ENCODE measurements at places on chromosomes 2 and 18.

GRCh38 chr2:169221745-169222369 is 140.5 kb downstream of the LRP2 start:
- peak; percentile 91 for DNase-seq

- no peak for DNase-seq
Measured at GRCh38 chr2:109256921-109257320, 127.9 kb downstream of the SH3RF3 start.

GRCh38 chr2:211534632-211535031 is 978.2 kb downstream of the CPS1 start:
- DNase-seq: no peak

DNA sequence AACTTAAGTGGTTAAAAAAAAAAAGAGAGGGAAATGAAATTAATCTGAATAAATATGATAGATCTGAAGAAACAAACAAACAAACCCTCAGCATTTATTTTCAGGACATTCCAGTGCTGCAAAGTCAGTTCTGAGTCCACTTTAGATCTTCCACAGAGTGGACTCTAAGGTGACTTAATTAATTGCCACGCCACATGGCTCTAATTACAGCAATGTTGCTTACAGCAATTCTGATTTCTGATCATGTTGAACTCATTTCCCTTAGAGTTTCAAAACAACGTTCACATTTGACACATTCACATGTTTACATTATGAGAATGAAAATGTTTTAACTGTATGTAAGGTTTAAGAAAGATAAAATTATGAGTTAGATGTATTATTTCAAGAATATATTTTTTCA is 38.6 kb upstream of the RASGRP3 start:
- DNase-seq: no peak

DNA sequence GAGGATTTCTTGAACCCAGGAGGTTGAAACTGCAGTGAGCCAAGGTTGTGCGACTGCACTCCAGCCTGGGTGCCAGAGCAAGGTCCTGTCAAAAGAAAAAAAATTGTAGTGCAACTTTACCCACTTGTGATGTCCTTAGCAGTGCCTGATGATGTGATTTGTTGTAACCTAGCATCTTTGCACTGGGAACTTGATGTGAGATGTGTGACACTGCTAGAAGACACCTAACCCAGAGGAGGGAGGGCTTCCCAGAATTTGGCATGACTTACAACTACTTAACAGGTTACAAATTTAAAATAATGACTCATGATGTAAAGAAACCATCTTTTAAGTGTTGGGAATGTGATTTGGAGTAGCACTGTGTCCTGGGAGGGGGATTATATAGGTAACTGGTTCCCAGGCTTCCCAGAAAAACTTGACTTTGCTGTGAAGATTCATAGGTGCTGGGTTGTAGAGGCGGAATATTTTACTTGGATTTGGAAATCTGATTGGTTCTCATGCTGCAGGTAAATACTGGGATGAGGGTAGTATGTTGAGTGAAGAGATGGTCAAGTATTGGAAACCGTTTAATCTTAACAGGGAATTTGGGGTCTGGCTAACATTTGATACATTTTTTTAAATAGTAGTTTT is 3.7 kb downstream of the EEF1B2 start:
- no peak for DNase-seq

DNA sequence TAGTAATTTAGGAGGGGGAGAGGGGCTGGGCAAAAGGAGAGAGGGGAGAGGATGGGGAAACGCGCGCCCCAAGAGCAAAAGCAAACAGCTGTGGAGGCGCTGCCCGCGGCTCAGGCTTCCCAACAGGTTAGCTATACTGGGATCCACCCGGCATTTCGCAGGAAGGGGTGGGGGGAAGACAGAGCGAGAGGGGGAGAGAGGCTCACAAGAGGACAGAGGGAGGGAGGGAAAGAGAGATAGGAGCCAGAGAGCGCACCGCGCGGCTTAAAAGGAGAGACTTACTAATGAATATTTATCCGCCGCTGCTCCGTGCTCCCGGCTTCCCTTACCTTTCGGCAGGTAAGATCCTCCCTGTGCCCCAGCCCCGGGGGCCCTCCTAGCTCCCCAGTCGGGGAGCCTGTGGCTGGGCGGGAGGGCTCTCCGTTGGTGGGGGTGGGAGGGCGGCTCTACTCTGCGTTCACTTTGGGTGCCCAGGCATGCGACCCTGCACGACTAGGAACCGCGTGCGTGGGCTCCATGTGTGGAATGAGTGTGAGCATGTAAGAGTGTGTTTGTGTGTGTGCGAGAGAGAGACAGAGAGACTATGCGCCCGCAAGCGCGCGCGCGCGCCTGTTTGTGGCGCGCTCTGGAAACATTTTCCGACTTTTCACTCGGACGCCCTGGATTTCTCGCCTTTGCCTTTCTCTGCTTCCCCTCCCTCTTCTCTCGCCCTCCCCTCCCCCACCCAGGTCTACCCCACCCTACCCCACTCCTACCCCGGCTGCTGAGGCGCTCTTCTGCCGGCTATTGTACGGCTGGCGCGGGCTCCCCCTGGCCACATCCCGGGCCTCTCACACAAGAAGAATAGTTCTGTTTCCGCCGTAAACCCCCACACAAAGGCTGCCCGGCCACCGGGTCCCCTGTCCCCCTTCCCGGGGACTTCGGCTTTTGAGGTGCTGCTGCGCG is 7.2 kb upstream of the SIX3 start:
- peak; percentile 49 for DNase-seq

DNA sequence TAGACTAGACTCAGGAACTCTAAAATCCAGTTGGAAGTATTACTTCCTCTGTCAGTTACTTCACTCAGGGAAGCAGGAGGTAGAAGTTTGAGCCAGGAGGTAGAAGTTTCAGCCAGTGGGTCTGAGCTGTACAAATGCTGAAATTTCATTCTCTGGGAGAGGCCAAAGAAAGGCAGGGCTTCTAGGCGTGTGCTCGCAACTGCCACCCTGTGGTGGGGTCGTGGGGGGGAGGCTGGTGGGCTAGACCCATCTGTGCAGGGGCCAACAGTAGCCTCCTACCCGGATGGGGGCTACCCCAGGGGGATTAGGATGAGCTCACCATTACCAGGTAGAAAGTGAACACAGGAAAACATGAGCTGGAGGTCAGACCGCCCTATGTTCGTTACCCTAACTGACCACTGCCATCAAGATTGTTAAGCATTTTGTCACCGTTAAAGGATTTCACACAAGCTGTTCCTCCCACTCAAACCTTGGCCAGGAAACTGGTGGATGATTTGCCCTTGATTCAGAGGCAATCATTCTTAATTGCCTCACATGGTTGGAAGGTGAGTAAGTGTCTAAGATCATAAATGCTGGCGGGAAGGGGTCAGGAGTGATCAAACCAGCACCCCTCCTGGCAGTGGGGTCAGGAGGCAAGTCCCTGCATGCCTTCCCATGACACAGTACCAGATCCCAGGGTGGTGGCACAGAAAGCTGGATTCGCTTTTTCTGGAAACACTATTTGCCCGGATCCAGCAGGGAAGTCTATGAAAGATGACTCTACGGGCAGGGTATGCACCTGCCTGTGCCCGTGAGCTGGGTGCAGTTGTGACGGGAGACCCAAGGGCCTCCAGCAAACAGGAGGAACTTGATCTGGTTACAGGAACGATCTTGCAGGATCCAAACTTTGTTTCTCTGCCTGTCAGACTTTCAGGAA is 5.2 kb upstream of the FHL2 start:
- no peak for DNase-seq

DNA sequence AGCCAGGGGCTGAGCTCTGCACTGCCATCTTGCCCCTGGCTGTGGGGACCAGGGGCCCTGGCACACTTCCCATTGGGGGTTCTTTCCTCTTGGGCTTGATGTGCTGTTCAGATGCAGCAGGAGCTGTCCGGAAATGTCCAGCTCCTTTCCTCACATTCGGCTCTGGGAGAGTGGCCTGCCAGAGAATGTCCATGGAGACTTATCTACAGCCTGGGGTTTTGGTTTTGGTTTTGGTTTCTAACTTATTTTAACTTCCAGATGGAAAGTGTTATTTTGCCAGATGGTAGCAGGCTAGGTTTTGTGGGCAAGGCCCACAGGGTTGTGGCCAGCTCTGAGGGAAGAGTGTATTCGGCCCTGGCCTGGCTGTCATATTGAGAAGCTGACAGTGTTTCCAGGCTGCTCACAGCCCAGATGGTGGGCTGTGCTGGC is 177.3 kb downstream of the ANKRD30B start:
- DNase-seq: no peak

DNA sequence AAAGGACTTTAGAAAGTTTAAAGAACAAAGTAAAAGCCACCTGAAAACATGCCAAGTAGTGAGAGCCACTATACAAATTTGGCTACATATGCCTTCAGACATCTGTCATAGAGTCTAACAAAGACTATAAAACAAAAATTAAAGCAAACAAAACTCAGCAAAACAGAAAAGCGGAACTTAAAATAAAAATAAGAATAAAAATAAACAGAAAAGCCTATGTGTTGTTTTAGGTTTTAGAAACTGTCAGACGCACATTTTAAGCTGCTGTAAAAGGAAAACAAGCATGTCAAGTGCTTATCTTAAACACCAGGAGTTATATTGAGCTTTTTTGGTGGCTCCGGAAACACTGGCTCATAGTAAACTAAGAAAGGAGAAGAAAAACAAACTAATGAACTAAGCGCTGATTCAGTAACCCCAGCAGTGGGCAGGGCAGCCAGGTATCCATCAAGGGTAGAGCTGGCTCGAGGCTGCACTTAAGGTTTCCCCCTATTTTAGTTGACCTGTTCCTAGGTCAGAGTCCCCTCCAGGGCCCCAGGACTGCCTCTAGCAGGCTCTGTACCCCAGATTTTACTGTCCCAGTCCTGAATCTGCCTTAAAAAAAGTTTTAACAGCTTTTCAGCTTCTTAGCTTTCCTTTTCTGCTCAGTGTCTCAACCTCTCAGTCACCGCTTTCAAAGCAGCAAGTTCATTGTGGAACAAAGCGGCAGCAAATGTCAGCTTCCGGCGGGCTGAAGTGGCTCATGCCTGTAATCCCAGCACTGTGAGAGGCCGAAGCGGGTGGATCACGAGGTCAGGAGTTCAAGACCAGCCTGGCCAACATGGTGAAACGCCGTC is 15.4 kb upstream of the RMC1 start:
- DNase-seq: no peak

DNA sequence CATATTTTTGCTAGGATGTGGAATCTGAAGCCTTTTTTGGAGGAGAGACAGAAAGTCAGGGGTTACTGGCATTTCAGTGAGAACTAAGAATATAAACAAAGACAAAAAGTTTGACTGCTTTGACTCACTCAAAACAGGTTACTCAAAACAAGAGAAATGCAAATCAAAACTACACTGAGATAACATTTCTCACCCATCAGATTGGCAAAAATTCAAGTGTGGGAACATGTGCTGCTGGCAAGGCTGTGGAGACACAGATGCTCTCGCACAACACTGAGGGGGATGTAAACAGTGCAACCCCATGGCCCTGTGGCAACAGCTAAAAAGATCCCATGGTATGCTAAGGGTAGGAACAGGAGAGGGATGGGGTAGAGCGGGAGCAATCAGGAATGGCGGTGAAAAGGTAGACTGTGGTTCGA is 86.6 kb downstream of the DTNB start:
- DNase-seq: no peak

DNA sequence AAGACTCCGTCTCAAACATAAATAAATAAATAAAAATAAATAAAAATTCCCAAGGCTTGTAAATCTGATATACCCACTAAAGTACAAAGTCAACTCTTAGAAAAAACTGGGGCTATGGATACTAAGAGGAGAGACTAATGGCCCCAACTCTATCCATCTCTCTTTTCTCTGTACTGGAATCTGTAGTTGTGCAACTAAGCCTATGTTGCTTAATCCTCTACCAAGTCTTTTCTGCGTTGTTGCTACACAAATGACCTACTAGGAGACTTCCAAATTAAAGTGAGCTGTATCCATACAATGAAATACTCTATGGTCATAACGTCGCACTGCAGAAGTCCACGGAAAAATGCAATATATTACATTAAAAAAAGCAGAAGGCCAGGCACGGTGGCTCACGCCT is 8.1 kb downstream of the MRPS5 start:
- no peak for DNase-seq

GRCh38 chr18:73478191-73478590 is 610.4 kb upstream of the NETO1 start:
- DNase-seq: no peak

DNA sequence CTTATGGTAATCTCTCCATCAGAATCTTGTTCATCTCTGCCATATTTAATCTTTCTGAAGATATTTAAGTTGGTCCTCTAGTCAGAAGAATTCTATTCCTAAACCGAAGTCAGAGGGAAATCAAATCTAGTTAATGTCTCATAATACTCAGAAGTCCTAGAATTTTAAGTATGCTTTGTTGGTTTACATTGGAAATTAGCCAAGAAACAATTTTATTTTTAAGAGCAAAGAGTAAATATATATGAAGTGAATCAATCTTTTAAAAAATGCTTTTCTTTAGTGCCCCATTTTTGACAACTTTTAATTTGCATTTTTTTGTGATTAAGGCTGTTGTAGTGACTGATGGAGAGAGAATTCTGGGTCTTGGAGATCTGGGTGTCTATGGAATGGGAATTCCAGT is 38.1 kb downstream of the ME2 start:
- no peak for DNase-seq

DNA sequence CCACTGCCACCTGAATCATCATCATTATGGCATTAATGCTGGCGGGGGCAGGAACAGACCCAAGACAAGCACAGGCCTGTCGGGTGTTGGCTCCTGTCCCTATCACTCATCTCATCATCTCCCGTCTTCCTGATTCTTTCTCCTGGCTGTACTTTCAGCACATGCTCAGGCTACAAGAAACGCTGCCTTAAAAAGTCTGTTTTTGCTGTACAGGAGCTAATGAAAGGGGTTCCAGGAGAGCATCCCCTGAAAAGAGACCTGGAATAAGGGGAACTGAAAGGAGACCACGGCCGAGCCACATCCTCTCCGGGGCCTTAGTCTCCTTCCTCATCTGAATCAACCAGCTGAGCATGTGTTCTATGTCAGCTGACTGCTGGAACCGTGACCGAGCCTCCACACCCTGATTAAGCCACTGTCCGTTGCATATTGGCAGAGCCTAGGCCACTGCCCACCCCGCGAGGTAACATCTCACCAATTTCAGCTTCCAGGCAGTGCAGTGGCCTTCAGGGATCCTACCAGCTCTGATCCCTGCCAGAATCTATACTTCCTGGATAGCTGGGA is 62.6 kb downstream of the DNMT3A start:
- peak; percentile 75 for DNase-seq

GRCh38 chr18:3468066-3468705 is 18.2 kb downstream of the TGIF1 start:
- DNase-seq: no peak

DNA sequence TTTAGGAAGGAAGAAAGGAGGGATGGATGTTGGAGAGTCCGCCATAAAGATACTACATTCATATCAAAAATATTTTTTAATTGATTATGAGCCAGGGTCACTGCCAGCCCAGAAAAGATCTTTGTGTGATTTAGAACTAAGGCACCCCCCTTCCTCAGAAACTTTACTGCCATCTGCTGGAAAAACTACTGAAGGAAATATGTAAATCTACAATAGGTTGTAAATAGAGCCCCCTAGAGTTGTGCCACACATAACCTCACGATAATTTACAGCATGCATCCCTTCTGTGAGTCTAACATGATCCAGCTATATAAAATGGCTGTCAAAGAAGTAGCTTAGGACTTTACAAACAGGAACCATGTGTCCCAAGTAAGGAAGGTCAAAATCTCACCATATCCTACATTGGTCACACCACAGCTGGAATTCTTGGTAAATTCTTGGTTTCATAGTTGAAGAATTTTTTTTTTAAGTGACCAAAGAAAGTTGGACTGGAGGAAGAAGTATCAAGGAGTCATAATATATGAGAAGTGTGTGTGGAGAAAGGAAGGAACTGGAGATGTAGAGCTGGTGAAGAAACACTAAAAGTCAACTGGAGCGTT is 152.5 kb downstream of the CYP26B1 start:
- peak; percentile 49 for DNase-seq

Measured in Kasumi-1 (cell line).